ENCODE measurements at places on chromosomes 5 and 9. TPM values are rescaled to one million over a fixed set of nuclear protein-coding genes. Genes with fewer than 3 reads are reported as not detected.

Gene TAF11L10
- total RNA-seq, result not detected

Gene N4BP3
- total RNA-seq, result 1.5 TPM

Gene TRIM7
- 0.84 TPM for total RNA-seq

Gene DEPDC1B
- 51.1 TPM for total RNA-seq

Gene ZNF454
- total RNA-seq, result not detected

Gene PLEKHG4B
- 0.10 TPM for total RNA-seq

Gene FRRS1L
- not detected for total RNA-seq

Gene STK32A
- total RNA-seq, result not detected

- DNase-seq, result no peak
Observed at GRCh38 chr9:98333703-98334582, 78.5 kb upstream of the TBC1D2 start.

- no peak for DNase-seq
Observed at GRCh38 chr9:76926324-76926741, 20.4 kb upstream of the PRUNE2 start.

DNA sequence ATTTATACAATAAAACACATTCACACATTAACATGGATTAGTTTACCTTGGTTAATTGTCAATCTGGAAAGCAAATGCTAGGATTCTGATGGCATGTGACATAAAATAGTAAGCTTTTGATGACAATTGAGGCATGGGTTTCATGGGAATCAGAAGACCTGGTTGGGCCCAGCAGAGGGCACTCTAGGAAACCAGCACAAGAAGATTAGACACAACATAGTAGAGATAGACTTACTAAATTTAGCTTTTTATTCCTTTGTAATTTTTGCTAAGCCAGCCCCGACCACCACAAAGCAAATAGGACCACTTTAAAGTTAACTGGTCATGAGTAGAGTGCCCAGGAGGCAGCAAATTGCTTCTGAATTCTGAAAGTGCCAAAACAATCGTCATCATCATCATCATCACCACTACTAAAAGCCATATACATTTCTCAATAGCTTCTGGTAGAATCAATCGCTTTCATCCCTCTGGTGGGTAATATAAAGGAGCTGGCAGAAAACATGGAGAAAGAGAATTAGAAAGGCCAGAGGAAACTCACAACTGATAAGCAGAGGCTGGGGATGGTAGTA, 163.2 kb downstream of the ARRDC3 start:
- DNase-seq, result peak; percentile 44

GRCh38 chr9:103041961-103042360, 46.8 kb downstream of the CYLC2 start:
- DNase-seq, result no peak

GRCh38 chr9:135907006-135907430, 328 bp downstream of the CAMSAP1 start:
- DNase-seq, result no peak

DNA sequence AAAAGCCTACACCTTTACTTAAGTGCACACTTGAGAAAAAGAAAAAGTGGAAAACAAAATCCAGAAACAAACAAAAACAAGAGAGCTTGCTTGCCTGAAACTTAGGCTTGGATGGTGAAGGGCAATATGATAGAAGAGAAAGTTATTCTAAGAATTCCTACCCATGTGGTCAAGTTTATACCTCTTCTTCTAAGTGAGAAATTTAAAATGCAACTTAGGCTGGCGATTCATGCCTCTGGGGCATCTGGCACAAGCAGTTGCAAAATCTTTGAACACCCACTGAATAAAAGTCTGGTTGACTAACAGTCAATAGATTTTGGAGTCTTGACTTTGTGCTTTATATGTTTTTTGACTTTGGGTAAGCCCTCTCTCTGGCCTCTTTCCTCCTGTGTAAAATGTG, 239.6 kb downstream of the KDM4C start:
- no peak for DNase-seq

DNA sequence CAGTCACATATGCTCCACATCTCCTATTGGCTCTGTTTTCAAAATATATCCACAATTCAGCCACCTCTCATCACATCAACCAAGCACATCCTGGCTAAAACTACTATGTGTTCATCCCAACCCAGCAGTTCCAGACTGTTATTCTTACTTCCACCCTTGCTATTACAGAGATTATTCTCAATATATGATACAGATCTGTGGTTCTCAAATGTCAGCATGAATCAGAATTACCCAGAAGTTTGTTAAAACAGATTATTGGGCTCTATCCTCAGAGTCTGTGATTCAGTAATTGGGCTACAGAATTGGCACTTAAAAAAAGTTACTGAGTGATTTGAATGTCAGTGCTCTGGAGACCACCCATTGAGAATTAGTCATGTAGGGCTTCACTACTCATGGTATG, 78.8 kb upstream of the IZUMO3 start:
- DNase-seq, result no peak

DNA sequence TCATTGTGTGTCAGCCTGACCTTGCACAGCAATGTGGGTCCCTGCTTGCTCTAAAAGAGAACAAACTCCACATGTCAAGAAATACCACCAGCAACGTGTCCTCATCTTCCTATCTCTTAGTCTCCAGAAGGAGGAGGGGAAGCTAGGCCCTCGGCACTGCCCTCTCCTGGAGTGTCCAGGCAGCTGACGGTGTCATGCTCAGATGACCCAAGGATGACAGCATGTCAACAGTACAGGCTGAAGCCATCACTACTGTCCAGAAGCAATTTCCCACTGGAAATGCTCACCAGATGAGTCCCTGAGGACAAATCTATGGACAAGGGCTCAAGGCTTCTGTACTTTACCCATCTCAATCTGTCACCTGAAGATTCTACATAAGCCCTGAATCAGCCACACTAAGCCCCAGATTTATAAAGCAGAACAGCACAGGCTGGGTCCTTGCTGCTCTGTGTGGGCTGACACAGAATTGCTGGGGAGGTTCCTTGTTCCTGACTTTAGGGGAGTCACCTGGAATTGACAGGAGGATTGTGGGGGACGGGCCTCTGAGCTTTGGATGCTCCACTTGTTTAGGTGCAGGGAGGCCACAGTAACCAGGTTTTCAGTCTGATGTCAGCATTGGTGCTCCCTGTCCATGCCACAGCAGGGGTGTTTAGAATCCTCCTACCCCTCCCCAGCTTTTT, 210.2 kb downstream of the DAB2IP start:
- no peak for DNase-seq

GRCh38 chr9:19231126-19231903, 822 bp downstream of the DENND4C start:
- peak; percentile 14 for DNase-seq

DNA sequence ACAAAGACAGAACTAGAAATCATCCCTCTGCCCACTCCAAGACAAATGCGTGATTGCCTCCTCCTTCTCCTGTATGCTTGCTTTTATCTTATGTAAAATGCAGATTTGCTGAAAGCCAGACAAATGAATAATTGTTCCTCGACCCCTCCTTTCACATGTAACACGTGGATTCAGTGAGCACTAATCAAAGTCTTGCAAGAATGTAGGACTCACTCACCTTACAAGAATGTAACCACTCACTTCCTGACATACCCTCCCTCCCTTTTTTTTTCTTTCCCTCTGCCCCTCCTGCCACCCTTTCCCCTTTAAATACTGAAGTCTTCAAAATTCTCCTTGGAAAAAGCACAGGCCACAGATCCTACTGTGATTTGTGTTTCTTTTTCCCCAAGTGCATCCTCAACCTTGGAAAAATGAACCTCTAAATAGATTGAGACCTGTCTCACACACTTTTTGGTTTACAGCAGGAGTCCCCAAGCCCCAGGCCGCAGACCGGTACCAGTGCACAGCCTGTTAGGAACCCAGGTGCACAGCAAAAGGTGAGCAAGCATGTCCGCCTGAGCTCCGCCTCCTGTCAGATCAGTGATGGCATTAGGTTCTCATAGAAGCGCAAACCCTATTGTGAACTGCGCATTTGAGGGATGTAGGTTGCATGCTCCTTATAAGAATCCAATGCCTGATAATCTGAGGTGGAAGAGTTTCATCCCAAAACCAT, 29.4 kb upstream of the HSD17B3 start:
- no peak for DNase-seq

- DNase-seq, result no peak
Observed at GRCh38 chr5:109327570-109327969, 82.2 kb downstream of the PJA2 start.

- no peak for DNase-seq
Observed at GRCh38 chr5:172186114-172186695, 1.8 kb downstream of the STK10 start.

Measured in activated CD4-positive, alpha-beta T cell treated with anti-CD3 and anti-CD28 coated beads, Interleukin-2, amount 10 ng/mL, durations not matched to agents 7 days and 5 days (primary cell).